ENCODE measurements at places on chromosomes 7 and 10.
A peak's percentile ranks its signal among the peaks of the same experiment; 100 is the strongest.

- DNase-seq = no peak
These were observed 1.9 kb upstream of the MACC1 start for GRCh38 chr7:20219062-20219445.

DNA sequence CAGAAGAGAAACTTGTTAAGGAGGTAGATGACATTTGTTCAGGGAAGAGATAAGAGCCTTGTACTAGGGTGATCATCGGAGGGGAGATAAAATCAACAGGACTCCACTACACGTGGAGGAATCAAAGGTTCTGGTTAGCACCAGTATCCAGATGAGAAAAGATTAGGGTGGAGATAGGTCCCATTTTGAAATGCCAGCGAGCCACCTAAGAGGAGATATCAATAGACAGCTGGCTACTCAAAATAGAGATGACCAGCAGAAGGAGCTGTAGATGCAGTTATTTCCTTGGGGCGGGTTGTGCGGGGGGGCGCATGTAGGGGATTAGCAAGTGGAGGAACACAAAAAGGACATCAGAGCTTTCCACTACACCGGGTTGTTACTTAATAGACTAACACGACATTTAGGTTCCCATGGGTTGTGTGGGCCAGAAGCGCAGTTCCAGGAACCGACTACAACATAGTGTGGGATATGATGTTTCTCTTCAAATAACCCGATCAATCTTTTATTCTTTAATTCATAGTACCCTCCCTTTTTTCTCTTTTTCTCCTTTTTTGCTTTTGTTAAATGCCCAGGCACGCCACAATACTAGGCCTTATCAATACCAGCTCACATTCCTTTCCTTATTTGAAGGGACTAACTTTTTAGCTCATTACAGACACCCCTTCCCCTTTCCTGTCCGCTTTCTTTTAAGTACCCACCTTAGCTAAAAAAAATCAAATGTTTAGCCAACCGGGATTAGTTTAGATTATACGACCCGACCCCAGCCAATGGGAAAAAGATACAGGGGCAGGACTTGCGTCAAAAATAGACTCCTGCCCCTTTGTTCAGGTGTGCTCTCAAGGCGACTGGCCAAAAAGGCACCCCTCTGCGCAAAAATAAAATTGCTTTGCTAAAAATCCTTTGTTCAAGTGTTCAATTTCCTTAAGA, 2.0 kb upstream of the KIF11 start:
- DNase-seq = no peak

DNA sequence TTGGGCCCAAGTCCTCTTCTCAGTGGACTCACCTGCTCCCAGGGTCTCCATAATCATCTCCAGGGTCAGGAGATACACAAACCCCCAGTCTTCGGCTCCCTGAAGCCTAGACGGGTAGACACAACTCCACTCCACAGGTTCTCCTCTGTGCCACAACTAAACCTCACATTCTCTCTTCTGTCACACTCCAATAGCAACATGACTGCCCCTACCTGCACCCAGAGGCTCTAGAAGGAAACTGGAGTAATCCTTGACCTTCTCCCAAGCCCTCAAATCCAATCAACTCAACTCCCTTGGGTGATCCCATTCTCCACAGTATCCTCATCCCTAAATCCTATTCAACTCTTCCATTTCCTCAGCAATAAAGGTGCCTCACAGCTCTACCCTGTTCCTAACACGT, 16.2 kb downstream of the HNRNPF start:
- DNase-seq = no peak

GRCh38 chr10:29285624-29286051, 3.2 kb upstream of the LYZL1 start:
- DNase-seq = no peak

GRCh38 chr10:35611750-35612149, 6.6 kb downstream of the GJD4 start:
- no peak for DNase-seq

DNA sequence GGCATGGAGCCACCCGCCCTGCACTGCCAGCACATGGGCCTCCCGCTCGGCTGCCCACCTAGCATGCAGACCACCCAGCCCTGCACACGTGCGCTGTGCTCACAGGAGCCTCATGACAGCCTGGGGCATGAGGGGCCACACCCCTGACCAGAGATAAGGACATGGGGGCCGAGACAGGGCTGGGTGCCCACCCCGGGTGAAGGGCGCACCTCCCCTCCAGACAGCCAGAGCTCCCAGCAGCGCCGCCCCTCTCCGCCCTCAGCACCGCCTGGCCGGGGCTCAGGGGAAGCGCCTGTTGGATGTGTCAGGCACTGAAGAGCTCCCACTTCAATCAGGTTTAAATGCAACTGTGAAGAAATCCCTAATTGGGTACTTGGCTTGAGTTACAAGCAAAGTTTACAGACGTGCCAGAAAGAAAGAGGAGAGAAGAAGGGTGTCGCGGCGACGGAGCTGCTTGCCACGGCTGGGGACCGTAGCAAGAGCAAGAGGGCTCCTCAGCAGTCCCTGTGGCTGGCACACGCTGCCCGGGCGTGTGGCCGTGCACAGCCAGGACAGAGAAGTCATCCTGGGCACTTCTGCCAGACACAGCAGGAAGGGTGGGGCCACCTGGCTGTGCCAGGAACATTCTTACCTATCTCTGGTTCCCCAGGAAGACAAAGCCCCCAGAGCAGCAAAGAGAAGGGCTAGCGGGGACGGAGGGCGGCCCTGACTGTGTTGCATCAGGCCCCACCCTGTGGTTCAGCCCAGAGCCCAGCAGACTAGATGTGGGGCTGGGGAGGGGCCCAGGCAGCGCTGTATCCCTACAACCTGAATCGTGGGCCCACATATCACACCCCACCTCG, 247.4 kb downstream of the ELFN1 start:
- no peak for DNase-seq

- peak; percentile 56 for DNase-seq
These were observed 52.1 kb upstream of the ZNF438 start for GRCh38 chr10:31083765-31084184.

DNA sequence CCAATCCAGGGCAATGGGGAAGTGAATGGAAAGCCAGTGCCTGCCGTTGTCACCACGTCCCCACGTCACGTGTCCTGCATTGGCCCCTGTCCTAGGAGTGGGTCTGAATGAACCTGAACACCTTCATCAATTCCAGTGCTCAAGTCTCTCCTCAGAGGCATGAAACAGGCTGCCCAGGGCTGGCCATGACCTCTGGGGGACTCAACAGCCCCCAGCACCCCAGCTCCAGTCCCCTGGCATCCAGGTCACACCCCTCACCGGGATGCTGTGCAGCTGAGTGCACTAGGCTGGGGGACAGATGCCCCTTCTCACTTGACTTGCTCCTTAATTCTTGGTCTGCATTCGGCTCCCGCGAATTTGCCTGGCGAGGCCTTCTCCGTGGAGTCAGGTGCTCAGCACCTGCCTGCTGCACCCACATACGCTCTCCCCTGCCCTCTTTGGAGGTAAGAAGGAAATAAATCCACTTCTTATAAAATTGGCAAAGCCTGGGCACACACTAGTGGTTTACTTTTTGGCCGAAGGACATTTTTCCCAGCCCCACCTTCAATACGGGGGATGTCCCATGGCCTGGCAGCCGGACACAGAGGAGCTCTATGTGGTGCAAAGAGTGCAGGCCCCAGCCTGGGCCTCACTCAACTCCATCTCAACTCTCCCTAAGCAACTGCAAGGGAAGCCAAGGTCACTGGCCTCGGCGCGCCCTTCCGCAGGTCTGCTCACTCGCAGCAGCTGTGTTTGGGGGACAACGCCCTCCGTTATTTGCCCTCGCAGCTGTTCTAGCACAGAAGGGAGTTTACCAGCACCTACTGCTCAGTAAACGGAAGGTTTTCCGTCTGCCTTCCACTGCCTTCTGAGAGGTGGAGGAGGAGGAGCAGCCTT, 77.6 kb upstream of the SHH start:
- peak; percentile 92 for DNase-seq

- DNase-seq = no peak
These were observed 12.4 kb upstream of the SLK start for GRCh38 chr10:103954543-103954942.

- DNase-seq = no peak
These were observed 174.7 kb upstream of the PDE1C start for GRCh38 chr7:32244806-32245345.

DNA sequence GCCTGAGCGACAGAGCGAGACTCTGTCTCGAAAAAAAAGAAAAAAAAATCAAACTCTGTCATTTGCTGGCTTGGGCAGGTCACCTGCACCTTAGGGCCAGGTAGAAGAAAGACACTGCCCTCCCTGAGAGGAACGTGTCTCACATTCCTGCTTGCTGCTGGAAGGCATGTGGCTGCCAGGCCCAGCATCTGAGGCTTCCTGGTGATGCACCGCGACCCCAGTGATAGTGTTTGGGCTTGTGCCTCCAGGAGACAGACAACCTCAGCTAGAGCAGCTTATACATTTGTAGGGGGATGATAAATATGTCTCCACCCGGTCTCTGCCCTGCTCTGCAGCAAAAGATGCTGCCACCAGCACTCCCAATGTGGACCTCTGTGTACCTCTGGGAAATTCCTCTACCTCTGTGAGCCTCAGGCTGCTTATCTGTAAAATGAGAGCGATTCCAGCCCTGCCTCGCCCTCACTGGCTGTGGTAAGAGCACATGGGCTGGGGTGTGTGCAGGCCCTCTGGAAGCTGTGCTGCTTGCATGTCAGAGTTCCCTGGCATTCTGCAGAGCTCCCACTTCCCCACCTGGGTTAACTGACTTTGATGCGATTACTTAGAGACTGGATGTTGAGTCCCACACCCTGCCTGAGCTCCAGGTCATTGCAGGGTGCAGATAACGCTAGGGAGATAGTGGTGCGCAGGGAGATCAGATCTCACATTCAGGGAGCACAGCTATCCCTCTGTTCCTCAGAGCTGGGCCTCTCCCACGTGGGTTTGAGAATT, 19.9 kb downstream of the SLC29A3 start:
- peak; percentile 62 for DNase-seq

DNA sequence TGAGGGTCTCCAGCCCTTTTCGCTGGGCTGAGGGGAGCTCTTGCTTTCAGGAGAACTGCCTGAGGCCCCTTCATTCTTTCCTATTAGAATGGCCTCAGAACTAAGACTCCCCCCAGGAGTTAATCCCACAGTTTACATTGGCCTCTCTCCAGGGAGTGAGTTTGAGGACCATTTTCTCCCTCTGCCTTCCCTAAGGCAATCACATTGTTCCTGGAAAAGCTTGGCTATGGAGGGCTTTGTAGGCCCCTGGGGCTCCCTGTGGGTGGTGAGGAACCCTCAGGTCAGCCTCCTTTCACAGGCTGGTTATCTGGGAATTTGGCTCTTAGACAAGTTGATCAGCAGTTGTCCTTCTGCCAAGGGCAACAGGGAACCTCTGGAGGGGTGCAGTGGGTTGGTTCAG, 343.7 kb downstream of the RPS24 start:
- peak; percentile 68 for DNase-seq

GRCh38 chr7:77415476-77415822, 700 bp downstream of the GSAP start:
- peak; percentile 62 for DNase-seq

- DNase-seq = peak; percentile 23
These were observed 19.2 kb downstream of the OGDHL start for GRCh38 chr10:49742683-49743463.

- no peak for DNase-seq
These were observed 212.8 kb downstream of the ADARB2 start for GRCh38 chr10:1524540-1524939.

DNA sequence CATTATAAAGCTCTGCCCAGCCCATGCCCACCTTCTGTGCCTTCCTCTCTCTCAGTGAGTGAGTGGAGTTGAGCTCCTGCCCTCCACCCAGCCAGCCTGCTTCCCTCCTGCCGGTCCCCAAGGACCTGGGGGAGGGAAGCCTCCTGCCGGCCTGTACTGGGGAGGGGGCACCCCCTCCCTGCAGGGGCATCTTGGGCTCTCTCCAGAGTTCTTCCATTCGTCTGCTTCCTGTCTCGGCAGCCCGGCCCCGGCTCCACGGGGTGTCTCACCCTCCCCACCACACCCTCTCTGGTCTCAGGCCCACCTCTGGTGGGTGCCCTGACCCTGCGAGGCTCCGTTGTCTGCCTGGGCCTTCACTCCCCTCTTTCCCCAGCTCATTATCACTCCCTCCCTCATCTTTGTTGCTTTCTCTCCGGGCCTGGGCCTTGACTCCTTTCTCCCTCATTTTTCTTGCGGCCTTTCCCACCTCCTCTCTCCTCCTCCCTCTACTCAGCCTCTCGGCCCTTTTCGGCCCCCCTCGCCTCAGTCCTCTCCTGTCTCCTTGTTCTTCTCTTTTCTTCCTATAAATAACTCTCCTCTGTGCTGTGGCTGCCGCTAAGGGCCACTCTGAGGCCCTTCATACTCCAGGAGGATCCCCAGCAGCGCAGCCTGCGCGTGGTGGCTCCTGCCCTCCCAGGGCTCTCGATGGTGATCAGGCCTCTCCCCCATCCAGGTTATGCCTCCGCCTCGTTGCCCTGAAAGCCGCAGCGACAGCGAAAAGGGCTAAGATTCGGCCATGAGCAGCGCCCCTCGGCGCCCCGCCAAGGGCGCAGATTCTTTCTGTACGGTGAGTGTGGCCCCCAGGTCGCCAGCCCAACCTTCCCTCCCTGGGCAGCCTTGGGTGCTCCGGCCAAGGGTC, 2.1 kb downstream of the SLC4A2 start:
- no peak for DNase-seq

GRCh38 chr10:106540645-106541044, 623.9 kb downstream of the SORCS1 start:
- DNase-seq = no peak

DNA sequence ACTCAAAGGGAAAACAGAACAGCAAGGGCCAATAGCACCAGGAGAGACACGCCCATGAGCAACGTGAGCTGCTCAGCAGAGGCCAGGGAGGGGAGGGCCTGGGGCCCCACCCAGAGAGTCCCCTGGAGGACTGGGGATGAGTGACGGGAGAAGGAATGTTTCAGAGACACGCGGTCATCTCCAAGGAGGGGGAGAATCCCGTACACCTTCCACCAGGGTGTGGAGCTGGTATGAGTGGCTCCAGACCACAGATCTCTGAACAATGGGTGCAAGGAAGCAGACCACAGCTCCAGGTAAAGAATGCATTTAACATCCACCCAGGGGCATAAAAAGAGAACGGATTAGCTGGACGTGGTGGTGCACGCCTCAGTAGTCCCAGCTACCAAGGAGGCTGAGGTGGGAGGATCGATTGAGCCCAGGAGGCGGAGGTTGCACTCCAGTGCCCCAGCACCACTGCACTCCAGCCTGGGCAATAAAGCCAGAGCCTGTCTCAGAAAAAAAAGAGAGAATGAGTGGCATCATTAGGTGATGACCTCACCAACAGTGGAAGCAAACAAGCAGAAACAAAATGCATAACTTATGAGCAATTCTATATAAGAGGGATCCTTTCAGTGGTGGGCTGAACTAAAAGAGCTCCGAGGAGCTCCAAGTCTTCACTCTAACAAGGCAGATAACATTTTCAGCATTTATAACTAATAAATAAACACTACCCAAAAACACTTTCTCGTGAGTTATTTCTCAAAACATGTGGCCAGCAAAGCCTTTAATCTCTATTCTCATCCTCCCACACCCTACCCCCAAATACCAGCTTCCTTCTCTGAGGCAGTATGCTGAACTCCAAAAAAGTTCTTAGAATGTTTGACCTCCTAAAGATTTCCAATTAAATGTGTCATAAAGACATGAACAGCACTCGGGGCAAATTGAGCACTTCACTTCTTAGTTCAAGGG, 12.5 kb downstream of the PSAP start:
- DNase-seq = no peak

All from stomach (tissue), 19 donors.